ENCODE measurements at places on chromosomes 7 and 10. TPM values are rescaled to one million over a fixed set of nuclear protein-coding genes. Genes with fewer than 3 reads are reported as not detected.

SYT15B gene
- 0.65 TPM for total RNA-seq

HHEX gene
- 65.0 TPM for total RNA-seq

TCF7L2 gene
- 5.7 TPM for total RNA-seq

COL26A1 gene
- total RNA-seq, result not detected

CUBN gene
- total RNA-seq, result 11.8 TPM

LRRTM3 gene
- not detected for total RNA-seq

PILRA gene
- 0.38 TPM for total RNA-seq

CALML3 gene
- total RNA-seq, result not detected

ACTR3C gene
- total RNA-seq, result 0.67 TPM

AKR1C4 gene
- total RNA-seq, result not detected

DKK1 gene
- total RNA-seq, result 81.9 TPM

CHAT gene
- total RNA-seq, result not detected

MOGAT3 gene
- not detected for total RNA-seq

SKIDA1 gene
- 0.67 TPM for total RNA-seq

METTL27 gene
- total RNA-seq, result 0.98 TPM

ADRB1 gene
- total RNA-seq, result 12.4 TPM

SLC16A12 gene
- 0.65 TPM for total RNA-seq

PTN gene
- total RNA-seq, result not detected

PTPN20 gene
- total RNA-seq, result 0.19 TPM

FKBP6 gene
- total RNA-seq, result not detected

RAMP3 gene
- not detected for total RNA-seq

ABCB1 gene
- 0.57 TPM for total RNA-seq

ITIH5 gene
- not detected for total RNA-seq

INHBA gene
- total RNA-seq, result 21.2 TPM

PAPSS2 gene
- total RNA-seq, result 64.2 TPM

ANKRD61 gene
- not detected for total RNA-seq

PRPS1L1 gene
- total RNA-seq, result not detected

SDK1 gene
- total RNA-seq, result 0.65 TPM

ZNF804B gene
- not detected for total RNA-seq

DLX6 gene
- not detected for total RNA-seq

ADCY1 gene
- 0.67 TPM for total RNA-seq

ARL4A gene
- 113 TPM for total RNA-seq

HOXA11 gene
- 2.9 TPM for total RNA-seq

ZFAND4 gene
- 5.9 TPM for total RNA-seq

INMT gene
- not detected for total RNA-seq

HOXA7 gene
- 5.6 TPM for total RNA-seq

PIK3CG gene
- 17.3 TPM for total RNA-seq

TLL2 gene
- not detected for total RNA-seq

ZNF467 gene
- 9.5 TPM for total RNA-seq

BAMBI gene
- 1.9 TPM for total RNA-seq

IDE gene
- total RNA-seq, result 34.6 TPM

TAC1 gene
- total RNA-seq, result not detected

ENKUR gene
- total RNA-seq, result 0.19 TPM

Measured in vein endothelial cell (primary cell).